GM03348 (cell line): ENCODE measurements at places on chromosomes 1 and 21.

- no peak for DNase-seq
Observed at GRCh38 chr1:33548319-33548718, 75.9 kb downstream of the ZSCAN20 start.

GRCh38 chr1:157040802-157041201, 4.7 kb downstream of the ARHGEF11 start:
- peak; percentile 27 for DNase-seq

DNA sequence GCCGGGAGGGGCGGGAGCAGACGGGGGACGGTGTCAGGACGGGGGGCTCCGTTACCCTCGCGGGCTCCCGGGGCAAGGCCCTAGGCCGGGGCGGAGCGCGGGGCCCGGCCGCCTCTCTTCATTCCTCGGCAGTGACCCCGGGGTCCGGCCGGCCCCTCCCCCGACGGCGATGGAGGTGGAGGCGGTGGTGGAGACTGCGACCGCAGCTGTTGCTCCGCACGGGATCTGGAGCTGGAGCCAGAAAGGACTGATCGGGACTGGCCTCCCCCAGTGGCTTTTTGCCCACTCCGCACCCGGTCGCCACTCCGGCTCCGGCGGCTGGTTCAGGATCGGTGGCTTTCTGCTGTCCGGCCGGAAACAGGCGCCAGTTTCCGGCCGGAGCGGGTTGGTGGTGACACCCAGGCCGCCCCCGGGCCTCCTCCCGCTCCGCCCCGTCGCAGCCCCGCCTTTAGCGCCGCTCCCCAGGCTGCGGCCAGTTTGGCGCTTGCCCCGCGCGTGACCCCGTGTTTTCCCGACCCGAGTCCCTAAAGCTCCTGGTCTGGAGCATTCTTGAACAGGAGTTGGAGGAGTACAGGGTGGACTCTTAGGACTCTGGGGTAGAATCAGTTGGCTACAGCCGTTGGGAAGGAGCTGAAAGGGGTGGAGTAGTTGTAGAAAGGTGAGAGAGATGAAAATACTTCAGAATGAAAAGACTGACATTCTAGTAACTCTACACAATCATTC, at the start of gene OTUD7B:
TSS of gene OTUD7B (minus strand) at position 334 of the 723 bp plus-strand sequence. CDS start 33,216 bp downstream, outside the sequence.
- DNase-seq, result peak; percentile 97

DNA sequence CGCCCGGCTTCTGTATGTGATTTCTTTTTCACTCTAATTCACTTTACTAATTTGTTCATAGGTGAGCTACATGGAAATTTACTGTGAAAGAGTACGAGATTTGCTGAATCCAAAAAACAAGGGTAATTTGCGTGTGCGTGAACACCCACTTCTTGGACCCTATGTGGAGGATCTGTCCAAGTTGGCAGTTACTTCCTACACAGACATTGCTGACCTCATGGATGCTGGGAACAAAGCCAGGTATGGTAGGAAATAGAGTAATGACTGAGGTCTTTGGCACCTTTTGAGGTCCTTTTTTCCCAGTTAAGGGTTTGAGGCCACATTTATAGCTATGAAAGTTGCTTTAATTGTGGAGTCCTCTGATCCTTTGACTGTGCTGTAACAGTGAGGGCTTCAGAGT, 56.9 kb downstream of the KIF1B start:
- DNase-seq, result no peak

DNA sequence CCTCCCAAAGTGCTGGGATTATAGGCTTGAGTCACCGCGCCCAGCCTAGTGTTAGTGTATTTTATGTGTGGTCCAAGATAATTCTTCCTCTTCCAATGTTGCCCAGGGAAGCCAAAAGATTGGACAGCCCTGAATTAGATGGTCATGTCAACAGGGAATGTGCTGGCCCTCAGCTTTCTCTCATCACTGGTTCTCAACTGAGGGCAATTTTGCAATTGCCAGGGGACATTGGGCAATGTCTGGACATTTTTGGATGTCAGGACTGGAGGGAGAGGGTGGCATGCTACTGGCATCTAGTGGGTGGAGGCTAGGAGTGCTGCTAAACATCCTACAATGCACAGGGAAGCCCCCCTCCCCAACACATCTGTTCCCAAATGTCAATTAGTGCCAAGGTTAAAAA, 95.0 kb downstream of the LAMC2 start:
- DNase-seq, result peak; percentile 51

GRCh38 chr1:109112652-109113285, 1.1 kb upstream of the ELAPOR1 start:
- DNase-seq, result peak; percentile 95

- no peak for DNase-seq
Observed at GRCh38 chr1:8465013-8465412, 147.1 kb downstream of the SLC45A1 start.

DNA sequence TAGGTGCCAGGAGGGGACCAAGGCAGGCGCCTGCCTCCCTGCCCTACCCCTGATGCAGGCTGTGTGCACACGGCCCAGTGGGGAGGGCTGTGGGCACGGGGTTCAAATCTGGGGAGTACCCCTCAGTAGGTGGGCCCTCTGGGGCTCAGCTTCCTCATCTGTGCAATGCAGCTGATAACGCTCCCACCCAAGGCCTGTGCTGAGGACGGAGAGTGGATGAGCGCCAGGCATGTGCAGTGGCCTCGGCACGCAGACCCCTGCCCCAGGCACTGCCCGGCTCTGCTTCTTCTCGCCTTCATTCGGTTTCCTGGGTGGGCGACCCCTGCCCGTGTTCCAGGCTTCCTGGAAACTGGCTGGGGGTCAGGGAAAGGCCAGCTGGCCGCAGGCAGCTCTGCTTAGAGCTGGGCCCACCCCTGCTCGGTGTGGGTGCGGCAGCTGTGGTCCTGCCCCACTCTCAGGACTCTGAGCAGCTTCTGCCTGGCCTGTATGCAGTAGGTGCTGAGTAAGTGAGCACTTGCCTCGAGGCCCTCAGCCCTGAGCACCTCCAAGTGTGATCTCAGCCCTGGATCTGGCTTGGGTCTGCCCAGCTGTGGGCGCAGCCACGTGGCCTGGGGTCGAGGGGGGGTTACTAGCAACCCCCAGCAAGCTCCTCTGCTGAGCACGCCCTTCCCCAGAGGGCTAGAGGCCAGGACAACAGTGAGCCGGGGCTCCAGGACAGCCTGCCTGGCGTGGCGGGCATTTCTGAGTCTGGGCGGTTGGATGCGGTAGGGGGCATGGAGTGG, 11.9 kb upstream of the TNFRSF14 start:
- no peak for DNase-seq

- DNase-seq, result peak; percentile 43
Observed at GRCh38 chr1:184953600-184954219, 20.6 kb downstream of the NIBAN1 start.

GRCh38 chr1:14247666-14248065, 350.8 kb upstream of the KAZN start:
- no peak for DNase-seq

DNA sequence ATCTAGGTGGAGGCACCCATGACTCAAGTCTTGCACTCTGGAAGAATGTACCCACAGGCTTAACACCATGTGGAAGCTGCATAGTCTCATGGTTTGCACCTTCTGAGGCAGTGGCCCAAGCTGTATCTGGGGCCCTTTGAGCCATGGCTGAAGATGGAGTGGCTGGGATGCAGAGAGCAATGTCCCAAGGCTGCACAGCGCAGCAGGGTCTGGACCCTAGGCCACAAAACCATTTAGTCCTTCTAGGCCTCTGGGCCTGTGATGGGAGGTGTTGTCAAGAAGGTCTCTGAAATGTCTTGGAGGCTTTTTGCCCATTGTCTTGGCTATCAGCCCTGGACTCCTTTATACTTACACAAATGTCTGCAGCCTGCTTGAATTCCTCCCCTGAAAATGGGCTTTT, 21.4 kb upstream of the FCRL3 start:
- no peak for DNase-seq

DNA sequence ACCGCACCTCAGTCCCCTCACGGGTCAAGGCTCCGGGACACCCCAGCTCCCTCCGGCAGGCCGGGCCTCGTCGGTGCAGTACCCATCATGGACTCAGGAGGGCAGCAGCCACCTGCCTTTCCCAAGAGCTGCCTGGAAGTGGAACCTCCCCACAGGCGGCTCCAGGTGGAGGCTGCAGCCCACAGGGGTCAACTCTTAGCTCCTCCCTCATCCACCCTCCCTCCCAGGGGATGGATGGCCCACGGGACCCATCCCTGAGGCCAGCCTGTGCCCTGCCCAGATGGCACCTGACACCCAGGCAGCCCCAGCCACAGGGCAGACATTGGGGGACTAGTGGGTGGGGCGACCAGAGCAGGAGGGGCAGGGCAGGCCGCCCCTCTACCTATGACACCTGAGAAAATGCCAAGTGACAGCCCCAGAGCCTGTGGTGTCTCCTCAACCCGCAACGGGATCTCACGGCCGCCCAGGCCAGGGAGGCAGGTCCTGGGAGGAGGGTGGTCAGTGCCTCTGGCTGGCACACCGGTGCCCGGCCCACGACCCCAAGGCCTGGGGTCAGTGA, 1.2 kb upstream of the ARHGEF16 start:
- peak; percentile 94 for DNase-seq

- no peak for DNase-seq
Observed at GRCh38 chr1:167602840-167603239, 27.2 kb upstream of the RCSD1 start.

- DNase-seq, result no peak
Observed at GRCh38 chr1:79617777-79618176, 611.2 kb upstream of the ADGRL4 start.

DNA sequence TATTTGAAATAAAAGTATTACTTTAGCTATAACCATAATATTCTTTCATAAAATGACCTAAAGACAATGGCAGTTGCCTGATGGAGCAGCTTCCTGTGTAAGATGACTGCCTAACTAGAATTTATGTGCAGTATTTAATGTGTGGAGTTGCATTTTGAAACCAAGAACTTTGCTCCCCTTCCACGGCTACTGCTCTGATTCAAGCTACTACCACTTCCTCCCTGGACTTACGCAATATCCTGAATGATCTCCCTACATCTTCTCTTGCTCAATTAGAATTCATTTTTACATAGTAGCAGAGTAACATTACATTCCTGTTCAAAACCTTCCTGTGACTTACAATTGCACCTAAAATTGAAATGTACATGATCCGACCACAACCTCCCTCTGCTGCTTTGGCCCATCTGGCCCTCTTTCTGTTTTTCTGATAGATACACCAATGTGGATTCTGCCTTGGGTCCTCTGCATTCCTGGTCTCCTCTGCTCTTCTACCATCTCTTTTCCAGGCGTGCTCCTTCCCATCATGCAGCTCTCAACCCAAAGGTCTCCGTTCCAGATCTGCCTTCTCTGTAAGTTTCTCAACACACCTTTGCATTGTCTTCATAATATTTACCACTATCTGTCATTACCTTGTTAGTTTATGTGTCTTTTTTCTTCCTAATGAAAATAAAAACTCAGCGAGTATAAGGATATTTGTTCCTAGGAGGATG, 47.4 kb upstream of the USP25 start:
- peak; percentile 56 for DNase-seq

DNA sequence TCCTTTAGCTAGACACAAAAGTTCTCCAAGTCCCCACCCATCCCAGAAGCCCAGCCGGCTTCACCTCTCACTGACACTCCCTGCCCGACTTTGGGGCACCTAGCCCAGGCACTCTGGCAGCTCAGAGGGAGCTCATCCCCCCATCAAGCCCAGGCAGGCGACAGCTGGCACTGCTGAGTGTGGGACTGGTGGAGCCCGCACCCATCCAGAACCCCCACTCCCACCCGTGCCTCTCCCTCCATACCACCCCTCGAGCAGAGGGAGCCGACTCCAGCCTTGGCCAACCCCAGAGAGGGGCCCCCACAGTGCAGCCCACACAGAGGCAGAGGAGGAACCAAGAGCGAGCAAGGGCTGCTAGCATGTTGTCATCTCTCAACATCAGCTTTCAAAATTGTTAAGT, 658.6 kb downstream of the AMY1C start:
- DNase-seq, result no peak

DNA sequence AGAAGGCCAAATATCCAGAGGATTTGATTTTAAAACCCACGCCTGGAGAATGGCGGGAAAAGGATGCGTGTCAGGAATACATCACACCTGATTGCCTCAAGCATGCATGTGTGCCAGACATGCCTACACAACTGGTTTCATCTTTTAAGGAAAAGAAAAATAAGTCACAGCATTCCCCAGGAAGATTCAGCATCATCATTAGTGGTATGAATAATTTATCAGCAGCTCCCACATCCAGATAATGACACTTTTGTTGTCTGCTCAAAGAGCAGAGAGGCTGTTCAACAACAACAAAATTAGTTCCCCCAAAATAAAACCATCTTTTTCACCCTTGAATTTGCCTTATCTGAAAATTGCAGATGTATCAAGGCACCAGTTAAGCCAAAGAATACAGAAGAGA, 328.6 kb upstream of the C1orf87 start:
- no peak for DNase-seq

DNA sequence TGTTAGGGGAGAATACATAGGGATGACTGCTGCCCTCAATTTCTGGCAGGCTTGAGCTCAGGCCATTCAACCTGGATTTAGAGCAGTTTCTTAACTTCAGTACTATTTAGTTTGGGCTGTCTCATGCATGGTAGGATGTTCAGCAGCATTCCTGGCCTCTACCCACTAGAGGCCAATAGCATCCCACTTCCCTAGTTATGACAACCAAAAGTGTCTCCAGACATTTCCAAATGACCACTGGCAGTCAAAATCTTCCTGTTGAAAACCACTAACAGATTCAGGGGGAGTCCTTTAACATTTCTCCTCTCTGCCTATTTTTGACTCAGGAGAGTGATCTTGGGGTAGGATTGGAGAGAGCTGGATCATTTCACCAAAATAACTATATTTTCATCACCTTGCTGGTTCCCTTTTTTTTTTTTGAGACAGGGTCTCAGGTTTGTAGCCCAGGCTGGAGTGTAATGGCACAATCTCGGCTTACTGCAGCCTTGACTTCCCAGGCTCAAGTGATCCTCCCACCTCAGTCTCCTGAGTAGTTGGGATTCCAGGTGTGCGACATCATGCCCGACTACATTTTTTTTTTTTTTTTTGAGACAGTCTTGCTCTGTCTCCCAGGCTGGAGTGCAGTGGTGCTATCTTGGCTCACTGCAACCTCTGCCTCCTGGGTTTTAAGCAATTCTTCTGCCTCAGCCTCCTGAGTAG, 8.7 kb downstream of the GNAT2 start:
- DNase-seq, result no peak

- DNase-seq, result peak; percentile 27
Observed at GRCh38 chr1:75136921-75137641, 2.9 kb downstream of the LHX8 start.

DNA sequence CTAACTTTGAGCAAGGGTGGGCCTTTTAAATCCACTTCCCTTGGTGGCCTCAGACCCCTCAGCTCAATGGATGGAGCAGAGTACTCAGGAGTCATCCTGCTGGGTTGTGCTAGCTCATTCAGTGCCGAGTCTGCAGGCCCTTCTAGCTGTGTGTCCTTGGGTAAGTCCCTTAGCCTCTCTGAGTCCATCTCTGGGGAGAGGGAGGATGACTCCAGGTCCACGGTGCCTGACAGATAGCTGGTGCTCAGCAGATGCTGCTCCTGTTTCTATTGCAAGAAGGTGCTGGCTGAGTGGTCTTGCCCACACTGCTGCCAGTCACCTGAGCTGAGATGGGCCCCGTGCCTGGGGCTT, 11.0 kb downstream of the LDLRAP1 start:
- DNase-seq, result no peak

GRCh38 chr1:24263746-24264145, 55.4 kb upstream of the GRHL3 start:
- DNase-seq, result no peak

GRCh38 chr1:25182629-25183028, 49.7 kb downstream of the SYF2 start:
- no peak for DNase-seq

- DNase-seq, result peak; percentile 92
Observed at GRCh38 chr1:153626904-153627714, at the start of gene S100A13. S100A13 (minus strand) TSS chr1:153627505; CDS start chr1:153626472, 1,033 bp downstream.

- DNase-seq, result no peak
Observed at GRCh38 chr21:14317507-14317906, 65.4 kb downstream of the HSPA13 start.

- DNase-seq, result no peak
Observed at GRCh38 chr1:3828391-3828790, 28.6 kb downstream of the CEP104 start.
